WTC11 (cell line): ENCODE measurements at places on chromosomes 7 and 10.

DNA sequence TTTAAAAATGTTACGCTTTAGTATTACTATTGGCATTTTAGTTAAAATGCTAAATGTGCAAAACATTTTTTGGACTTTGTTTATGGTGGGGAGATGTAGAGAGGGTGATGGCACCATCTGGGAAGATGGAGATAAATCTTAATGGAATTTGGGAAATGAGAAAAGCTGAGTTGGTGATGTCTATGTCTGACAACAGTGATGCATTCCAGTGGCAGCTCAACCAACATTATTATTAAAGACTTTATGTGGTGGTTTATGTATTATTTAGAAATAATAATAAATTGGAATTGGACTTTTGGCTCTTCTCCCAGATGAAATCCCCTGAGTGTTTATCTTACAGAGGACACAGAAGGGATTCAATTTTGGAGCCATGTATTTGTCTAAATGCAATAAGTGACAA is 77.6 kb downstream of the SEC23IP start:
- no peak overlapping the region for H3K27ac ChIP-seq
- no peak overlapping the region for H3K4me3 ChIP-seq
- H3K27me3 ChIP-seq = peaks cover 3% of the 10 kb centered on the region; the same call in 1 of the 2 replicates
- no peaks in the 10 kb centered on the region for H3K4me1 ChIP-seq
- peaks cover 9% of the 10 kb centered on the region for H3K36me3 ChIP-seq

- no peaks in the 10 kb centered on the region for H3K27me3 ChIP-seq
- no peaks in the 10 kb centered on the region for H3K36me3 ChIP-seq
- H3K27ac ChIP-seq = peak overlapping the region; percentile 60; the same call in 1 of the 2 replicates
- DNase-seq = no peak
- H3K4me1 ChIP-seq = peaks cover 42% of the 10 kb centered on the region
Measured at GRCh38 chr10:3482200-3482993, 302.6 kb downstream of the KLF6 start.

- peaks cover 26% of the 10 kb centered on the region for H3K4me1 ChIP-seq
- DNase-seq = no peak
- peaks cover 2% of the 10 kb centered on the region; the same call in 1 of the 2 replicates for H3K27me3 ChIP-seq
- peak overlapping the region; percentile 94 for H3K4me3 ChIP-seq
- peak overlapping the region; percentile 97 for H3K27ac ChIP-seq
- 0 out of 2 replicates have a peak, but pooled peaks cover 2% of the 10 kb centered on the region for H3K36me3 ChIP-seq
Measured at GRCh38 chr10:30348378-30348776, 701 bp downstream of the MTPAP start.

- DNase-seq = no peak
- no peak overlapping the region for H3K4me3 ChIP-seq
- no peaks in the 10 kb centered on the region for H3K27me3 ChIP-seq
Measured at GRCh38 chr7:114875186-114875585, 46.7 kb upstream of the MDFIC start.

- peaks cover 5% of the 10 kb centered on the region; the same call in 1 of the 2 replicates for H3K4me1 ChIP-seq
- no peaks in the 10 kb centered on the region; the same call in 1 of the 2 replicates for H3K27me3 ChIP-seq
- H3K27ac ChIP-seq = no peak overlapping the region
- no peaks in the 10 kb centered on the region for H3K36me3 ChIP-seq
- no peak for DNase-seq
- no peak overlapping the region for H3K4me3 ChIP-seq
Measured at GRCh38 chr10:71437537-71438092, 40.9 kb downstream of the CDH23 start.

- H3K36me3 ChIP-seq = peaks cover 33% of the 10 kb centered on the region
- no peaks in the 10 kb centered on the region for H3K27me3 ChIP-seq
- no peak for DNase-seq
- H3K4me3 ChIP-seq = no peak overlapping the region
- H3K4me1 ChIP-seq = no peaks in the 10 kb centered on the region
Measured at GRCh38 chr7:131061818-131062217, 265.9 kb upstream of the MKLN1 start.

DNA sequence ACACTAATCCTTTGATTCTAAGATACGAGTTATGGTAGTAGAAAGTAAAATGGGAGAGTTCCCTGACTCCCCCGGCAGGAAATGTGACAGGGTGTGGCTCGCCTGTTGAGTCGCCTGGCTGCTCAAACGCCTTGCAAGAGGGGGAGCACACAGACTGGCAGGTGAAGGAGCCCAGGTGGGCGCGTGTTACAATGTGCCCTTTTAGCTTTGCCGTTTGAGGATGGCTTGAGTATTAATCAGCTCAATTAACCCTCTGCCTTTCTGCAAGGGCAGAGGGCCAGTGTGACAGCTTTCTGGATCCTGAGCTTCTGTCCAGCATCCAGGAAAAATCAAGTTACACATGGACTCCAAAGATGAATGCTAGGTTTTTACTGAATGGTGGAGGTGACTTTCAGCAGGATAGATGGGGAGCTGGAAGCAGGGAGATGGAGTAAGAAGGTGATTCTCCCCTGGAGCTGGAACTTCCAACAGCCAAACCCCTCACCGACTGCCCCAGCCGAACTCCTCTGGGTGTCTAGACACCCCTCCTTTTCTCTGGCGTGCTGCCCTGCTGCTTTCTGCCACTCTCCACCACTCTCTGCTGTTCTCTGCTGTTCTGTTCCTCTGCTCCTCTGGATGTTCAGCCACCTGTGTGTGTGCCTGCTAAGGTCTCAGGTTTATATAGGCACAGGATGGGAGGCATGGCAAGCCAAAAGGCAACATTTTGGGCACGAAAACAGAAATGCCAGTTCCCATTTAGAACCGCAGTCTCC is 548.8 kb upstream of the KCND2 start:
- no peak for DNase-seq
- H3K36me3 ChIP-seq = no peaks in the 10 kb centered on the region
- peaks cover 3% of the 10 kb centered on the region; the same call in 1 of the 2 replicates for H3K4me1 ChIP-seq
- no peaks in the 10 kb centered on the region for H3K27me3 ChIP-seq

GRCh38 chr7:125834421-125834820 is 904.8 kb upstream of the POT1 start:
- no peak for DNase-seq
- H3K4me1 ChIP-seq = peaks cover 4% of the 10 kb centered on the region
- no peaks in the 10 kb centered on the region for H3K27me3 ChIP-seq
- peaks cover 24% of the 10 kb centered on the region for H3K36me3 ChIP-seq
- H3K4me3 ChIP-seq = no peak overlapping the region

DNA sequence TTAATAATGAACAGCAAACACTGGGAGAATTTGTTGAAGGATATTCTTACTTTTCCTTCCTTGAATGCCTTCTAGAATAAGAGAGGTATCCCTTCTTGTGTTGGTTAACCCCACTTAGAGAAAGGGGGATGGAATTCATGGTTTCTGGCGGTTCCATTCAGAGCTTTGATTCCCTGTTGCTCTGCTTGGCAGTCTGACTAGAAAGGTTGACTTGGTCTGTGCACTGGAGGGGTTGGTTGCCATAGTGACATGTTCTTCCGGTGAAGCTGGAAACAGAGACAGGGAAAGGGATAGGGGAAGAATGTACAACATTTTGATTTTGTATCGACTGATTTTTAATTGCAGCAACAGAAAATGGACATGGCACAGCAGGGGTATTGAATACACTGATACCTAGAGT is 2.5 kb downstream of the TMEM178B start:
- no peak overlapping the region for H3K4me3 ChIP-seq
- no peaks in the 10 kb centered on the region for H3K36me3 ChIP-seq
- H3K4me1 ChIP-seq = peaks cover 5% of the 10 kb centered on the region; the same call in 1 of the 2 replicates
